ENCODE measurements at places on chromosomes 16 and 17.

DNA sequence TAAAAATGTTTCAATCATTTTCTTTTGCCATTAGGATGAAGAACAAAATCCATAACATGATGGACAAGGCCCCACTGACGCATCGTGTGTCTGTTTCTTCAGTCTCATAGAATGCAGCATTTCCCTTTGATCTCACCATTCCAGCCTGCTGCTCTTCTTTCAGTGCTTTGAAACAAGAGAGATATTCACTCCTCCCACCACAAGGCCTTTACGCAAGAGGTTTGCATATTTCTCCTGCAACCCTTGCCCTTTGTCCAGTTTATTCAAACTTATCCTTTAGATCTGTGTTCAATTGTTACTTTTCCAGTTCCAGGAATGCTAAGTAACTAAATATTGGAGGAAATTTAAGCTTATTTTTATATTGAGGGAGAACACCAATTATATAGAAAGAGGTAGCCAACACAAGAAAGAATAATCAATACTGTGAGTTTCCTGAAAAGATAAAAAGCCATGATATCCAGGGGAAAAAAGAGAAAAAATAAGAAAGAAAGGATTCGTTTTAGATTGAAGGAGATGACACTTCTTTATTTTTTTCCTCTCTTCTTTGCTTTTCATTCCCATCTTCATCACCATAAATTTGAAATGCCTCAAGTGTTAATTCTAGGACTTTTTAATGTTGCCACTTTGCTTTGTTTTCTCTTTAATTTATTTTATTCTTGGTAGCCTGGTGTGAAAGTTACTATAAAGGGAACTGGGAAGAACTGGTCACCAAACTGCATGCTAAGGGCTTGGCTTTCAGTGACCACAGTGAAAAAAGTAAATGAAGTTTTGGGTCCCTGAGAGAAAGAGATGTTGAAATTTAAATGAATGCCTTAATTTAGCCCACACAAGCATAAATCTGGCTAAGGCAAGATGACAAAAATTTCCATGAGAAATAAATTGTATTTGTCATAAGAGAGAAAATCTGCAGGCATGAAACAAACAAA lies 102.1 kb downstream of the KIF2B start:
- no peak overlapping the region for H3K27ac ChIP-seq
- no peaks in the 10 kb centered on the region for H3K36me3 ChIP-seq
- H3K4me1 ChIP-seq = no peaks in the 10 kb centered on the region
- H3K27me3 ChIP-seq = no peaks in the 10 kb centered on the region
- no peak for DNase-seq

DNA sequence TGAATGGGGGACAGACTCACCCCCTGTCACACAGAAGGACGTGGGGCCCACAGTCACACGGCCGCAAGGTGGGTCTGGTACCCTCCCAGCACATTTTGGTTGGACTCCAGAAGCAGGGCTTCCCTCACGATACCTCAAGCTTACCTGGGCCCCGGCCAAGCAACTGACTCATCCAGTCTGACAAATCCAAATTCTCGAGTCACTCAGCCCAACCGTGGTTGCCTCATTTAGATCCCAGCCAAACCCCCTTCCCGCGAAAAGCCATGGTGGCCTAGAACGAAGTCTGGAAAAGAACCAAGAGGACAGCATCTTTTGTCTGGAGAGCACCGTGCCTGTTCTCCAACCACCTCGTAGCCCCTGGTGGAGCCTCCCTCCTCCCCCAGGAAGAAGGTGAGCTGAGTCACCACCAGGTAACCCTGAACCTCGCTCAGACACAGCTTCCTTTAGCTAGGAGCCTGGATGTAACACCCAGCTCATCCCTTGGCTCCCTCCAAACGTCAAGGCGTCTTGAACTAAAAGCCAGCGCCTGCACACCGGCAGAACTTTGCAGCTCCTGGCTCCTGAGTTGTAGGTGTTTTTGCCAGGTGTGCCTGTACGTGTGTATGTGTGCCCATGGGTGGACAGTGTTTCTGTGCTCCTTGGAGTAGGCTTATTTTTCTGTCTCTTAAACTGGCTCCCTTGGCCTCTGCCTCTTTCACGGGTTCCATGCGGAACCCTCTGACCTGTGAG lies 78.9 kb downstream of the CMIP start:
- H3K27me3 ChIP-seq = no peaks in the 10 kb centered on the region
- peaks cover 22% of the 10 kb centered on the region for H3K4me1 ChIP-seq
- no peaks in the 10 kb centered on the region for H3K36me3 ChIP-seq
- peak overlapping the region; percentile 56 for H3K27ac ChIP-seq

- no peaks in the 10 kb centered on the region for H3K27me3 ChIP-seq
- H3K4me3 ChIP-seq = no peak overlapping the region
- no peak for DNase-seq
- H3K4me1 ChIP-seq = no peaks in the 10 kb centered on the region
- H3K27ac ChIP-seq = no peak overlapping the region
These were observed 40.4 kb downstream of the TMEM11 start for GRCh38 chr17:21173543-21173942.

DNA sequence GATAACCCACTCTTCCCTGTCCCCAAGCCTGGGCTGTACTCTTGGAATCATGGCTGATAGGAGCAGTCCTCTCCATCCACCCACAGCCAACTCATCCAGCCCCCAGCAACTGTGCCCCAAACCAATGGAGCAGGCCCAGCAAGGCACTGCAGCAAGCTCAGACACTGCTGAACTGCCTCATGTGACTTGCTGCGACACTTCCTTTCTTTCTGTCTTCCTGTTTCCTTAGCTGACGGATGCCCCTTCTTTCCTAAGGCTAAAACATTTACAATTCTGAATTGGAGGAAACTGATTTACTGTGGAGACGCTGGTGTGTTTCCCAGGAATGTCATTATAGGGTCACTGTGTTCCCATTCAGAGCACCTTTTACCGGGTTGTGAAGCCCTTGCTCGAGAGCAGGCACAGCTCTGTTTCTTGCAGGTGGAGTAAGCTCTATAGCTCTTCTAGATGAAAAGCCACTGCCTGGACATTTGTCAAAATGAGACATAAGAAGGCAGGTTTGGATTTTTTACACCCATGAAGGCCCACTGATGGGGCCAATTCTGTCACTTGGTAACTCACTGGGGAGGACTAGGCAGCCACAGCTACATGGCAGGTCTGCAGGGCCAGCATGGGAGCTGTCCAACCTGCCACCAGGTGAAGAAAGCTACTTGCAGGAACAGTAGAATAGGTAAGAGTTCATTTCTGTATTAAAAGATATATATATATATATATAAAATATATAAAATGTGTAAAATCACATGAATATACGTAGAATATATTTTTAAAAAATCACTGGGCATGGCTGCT lies 27.4 kb downstream of the TMEM11 start:
- peaks cover 15% of the 10 kb centered on the region for H3K36me3 ChIP-seq
- DNase-seq = no peak
- H3K27me3 ChIP-seq = no peaks in the 10 kb centered on the region
- H3K4me3 ChIP-seq = no peak overlapping the region
- H3K27ac ChIP-seq = no peak overlapping the region
- H3K4me1 ChIP-seq = no peaks in the 10 kb centered on the region

DNA sequence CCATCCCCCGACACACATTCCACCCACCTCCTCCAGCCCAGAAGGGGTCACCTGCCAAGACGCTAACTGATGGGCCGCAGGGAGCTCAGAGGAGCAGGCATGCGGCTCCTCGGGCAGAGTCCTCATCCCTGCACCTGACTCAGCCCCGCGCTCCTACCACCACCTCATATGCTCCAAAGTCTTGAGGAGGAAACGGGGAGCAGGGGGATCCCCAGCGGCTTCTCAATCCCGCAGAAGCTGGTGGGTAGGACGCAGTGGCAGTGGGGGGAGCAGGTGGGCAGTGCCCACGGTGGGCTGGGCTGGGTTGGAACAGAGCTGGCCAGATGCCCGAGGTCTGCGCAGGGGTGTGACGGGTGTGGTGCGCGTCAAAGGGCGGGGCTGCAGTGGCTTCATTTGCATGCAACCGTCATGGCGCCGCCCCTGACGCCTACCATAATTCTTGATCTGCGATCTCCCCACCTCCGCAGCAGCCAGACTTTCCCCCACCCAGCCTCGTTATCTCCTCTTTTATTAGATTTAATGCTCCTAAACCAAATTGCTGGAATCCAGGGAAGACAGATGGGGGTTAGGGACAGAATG lies 39.0 kb upstream of the EMP2 start:
- H3K27ac ChIP-seq = no peak overlapping the region
- no peak overlapping the region for H3K4me3 ChIP-seq
- no peaks in the 10 kb centered on the region for H3K27me3 ChIP-seq
- H3K36me3 ChIP-seq = no peaks in the 10 kb centered on the region

DNA sequence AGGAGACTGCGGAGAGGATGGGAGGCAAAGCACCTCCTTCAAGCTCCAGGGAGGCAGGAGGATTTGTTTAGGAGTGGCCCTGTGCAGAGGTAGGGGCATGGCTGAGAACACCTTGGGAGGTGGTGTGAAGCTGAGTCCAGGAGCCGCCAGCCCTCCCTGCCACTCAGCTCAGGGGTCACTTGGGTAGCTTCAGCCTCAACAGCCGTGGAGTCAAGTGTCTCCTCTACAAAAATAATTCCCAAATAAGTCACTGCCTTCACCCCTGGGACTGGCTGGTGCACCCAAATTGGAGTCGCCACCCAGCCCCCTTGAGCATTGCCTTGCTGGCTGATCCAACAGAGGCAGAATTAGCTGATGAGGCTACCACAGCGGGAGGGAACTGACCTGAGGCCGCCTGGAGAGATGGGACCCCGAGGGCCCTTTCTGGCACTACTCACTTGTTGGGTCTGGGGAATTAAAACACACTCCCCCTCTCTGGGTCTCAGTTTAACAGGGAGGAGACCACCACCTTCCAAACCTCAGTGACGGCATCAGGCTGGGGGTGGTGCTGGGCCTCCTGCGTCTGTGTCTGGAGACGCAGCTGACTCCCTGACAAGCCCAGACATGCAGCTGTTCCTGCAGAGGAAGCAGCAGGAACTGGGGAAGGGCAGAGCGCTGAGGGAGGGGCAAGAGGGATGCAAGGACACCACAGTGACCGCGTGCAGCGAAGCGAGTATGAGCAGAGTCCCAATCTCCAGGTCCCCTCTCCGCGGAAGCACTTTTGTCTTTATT lies 87.9 kb upstream of the TOB1 start:
- no peak for DNase-seq
- H3K4me1 ChIP-seq = no peaks in the 10 kb centered on the region
- no peaks in the 10 kb centered on the region for H3K36me3 ChIP-seq

DNA sequence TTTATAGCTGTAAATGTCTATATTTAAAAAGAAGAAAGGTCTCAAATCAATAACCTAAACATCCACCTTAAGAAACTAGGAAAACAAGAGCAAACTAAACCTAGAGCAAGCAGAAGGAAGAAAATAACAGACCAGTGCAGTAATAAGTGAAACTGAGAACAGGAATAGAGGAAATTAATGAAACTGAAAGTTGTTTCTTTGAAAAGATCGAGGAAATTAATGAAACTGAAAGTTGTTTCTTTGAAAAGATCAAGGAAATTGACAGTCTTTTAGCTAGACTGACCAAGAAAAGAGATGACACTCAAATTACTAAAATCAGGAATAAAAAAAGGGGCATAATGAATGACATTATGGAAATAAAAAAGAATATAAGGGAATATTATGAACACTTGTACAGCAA lies 46.4 kb downstream of the SLFN5 start:
- H3K36me3 ChIP-seq = no peaks in the 10 kb centered on the region
- no peak overlapping the region for H3K27ac ChIP-seq
- no peak overlapping the region for H3K4me3 ChIP-seq
- H3K27me3 ChIP-seq = no peaks in the 10 kb centered on the region
- DNase-seq = no peak
- H3K4me1 ChIP-seq = peaks cover 3% of the 10 kb centered on the region

DNA sequence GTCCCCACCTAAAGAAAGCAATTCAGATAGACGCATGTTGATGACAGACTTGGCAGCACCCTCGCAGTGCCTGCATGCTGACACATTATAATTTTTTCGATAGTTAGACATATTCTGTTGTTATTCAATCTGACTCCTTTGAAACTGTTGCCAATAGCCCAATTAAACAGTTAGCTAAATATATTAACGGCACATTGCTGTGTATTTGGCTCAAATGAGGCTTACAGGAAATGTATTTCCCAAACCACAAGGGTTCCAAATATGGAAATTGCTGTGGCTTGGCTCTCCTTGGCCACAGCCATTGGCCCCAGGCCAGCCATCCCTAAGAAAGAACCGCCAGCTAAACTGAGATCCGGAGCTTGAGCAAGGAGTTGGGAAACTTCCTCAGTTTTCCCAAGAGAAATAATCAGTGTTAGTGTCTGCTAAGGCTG lies 31.1 kb downstream of the C16orf82 start:
- no peaks in the 10 kb centered on the region for H3K27me3 ChIP-seq
- H3K27ac ChIP-seq = no peak overlapping the region
- no peak overlapping the region for H3K4me3 ChIP-seq

DNA sequence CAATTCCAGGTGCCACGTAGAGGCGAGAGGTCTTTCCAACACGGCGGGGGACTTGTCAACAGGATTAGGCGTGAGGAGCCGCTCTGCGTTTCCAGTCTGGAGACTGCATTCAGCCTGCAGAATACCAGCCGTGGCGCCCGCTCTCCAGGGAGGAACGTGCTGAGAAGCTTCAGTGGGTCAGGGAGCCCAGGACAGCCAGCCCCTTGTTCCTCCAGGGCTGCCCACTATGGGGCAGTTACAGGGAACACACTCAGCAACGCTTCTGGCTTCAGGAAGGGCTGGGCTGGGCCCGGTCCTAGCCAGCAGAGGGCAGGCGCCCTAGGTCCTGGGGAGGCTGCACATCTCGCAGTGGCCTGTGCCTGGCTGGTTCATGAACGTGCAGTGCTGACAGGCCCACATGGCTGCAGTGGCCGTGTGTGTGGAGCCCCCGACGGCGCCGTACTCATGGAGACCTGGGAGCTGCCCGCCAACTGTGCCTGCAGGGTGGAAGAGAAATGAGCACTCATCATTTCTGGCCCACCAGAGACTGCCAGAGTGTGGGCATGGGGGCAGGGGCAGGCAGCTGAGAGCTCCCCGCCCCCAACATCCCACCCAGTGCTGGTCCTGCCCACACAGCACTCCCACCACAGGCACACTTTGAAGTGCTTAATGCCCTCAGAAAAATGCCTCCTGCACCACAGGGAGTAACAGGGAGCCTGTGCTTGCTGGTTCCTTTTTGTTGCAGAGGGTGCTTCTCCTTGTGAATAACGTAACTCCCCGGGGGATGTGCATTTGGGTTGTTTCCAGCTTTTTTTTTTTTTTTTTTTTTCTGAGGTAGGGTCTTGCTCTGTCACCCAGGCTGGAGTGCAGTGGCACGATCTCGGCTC lies 7.0 kb upstream of the FAAP100 start:
- H3K4me3 ChIP-seq = no peak overlapping the region
- H3K27me3 ChIP-seq = no peaks in the 10 kb centered on the region
- no peak overlapping the region for H3K27ac ChIP-seq
- peaks cover 33% of the 10 kb centered on the region for H3K36me3 ChIP-seq
- H3K4me1 ChIP-seq = no peaks in the 10 kb centered on the region
- no peak for DNase-seq

- H3K27me3 ChIP-seq = no peaks in the 10 kb centered on the region
- peak; percentile 34 for DNase-seq
- no peaks in the 10 kb centered on the region for H3K36me3 ChIP-seq
- H3K4me3 ChIP-seq = no peak overlapping the region
These were observed 2.4 kb upstream of the USP36 start for GRCh38 chr17:78842881-78843565.

- DNase-seq = no peak
- no peaks in the 10 kb centered on the region for H3K4me1 ChIP-seq
- H3K4me3 ChIP-seq = no peak overlapping the region
These were observed 928.7 kb upstream of the SOX9 start for GRCh38 chr17:71192039-71192555.
